ENCODE measurements at places on chromosomes 2 and 18. TPM values are rescaled to one million over a fixed set of nuclear protein-coding genes. Genes with fewer than 3 reads are reported as not detected.

HTRA2 gene
- polyA plus RNA-seq = 25.6 TPM

SATB2 gene
- 5.8 TPM for polyA plus RNA-seq

PLCL1 gene
- 1.6 TPM for polyA plus RNA-seq

COBLL1 gene
- 26.1 TPM for polyA plus RNA-seq

DLX2 gene
- polyA plus RNA-seq = 0.13 TPM

TMEM37 gene
- polyA plus RNA-seq = 7.2 TPM

GRCh38 chr2:52775674-52776073 lies 991.9 kb upstream of the CHAC2 start:
- no peak for DNase-seq
- no peak overlapping the region for H3K4me3 ChIP-seq
- no peak overlapping the region for H3K27ac ChIP-seq
- no peaks in the 10 kb centered on the region for H3K4me1 ChIP-seq
- no peaks in the 10 kb centered on the region for H3K27me3 ChIP-seq

- H3K27me3 ChIP-seq = no peaks in the 10 kb centered on the region
- H3K27ac ChIP-seq = no peak overlapping the region
- no peaks in the 10 kb centered on the region for H3K4me1 ChIP-seq
- no peak overlapping the region for H3K4me3 ChIP-seq
- DNase-seq = no peak
Measured at GRCh38 chr2:18395555-18395954, 164.9 kb downstream of the RDH14 start.

- peaks cover 5% of the 10 kb centered on the region for H3K4me1 ChIP-seq
- no peak overlapping the region for H3K4me3 ChIP-seq
- DNase-seq = no peak
- peaks cover 18% of the 10 kb centered on the region for H3K36me3 ChIP-seq
- no peaks in the 10 kb centered on the region for H3K27me3 ChIP-seq
Measured at GRCh38 chr2:229856413-229856812, 65.4 kb downstream of the TRIP12 start.

GRCh38 chr2:216596236-216596979 lies 36.8 kb upstream of the IGFBP2 start:
- H3K27ac ChIP-seq = peak overlapping the region; percentile 40
- no peaks in the 10 kb centered on the region for H3K27me3 ChIP-seq
- no peaks in the 10 kb centered on the region for H3K36me3 ChIP-seq

GRCh38 chr2:102826904-102827303 lies 65.1 kb downstream of the TMEM182 start:
- no peak for DNase-seq
- no peaks in the 10 kb centered on the region for H3K4me1 ChIP-seq
- H3K36me3 ChIP-seq = no peaks in the 10 kb centered on the region
- no peaks in the 10 kb centered on the region for H3K27me3 ChIP-seq
- no peak overlapping the region for H3K27ac ChIP-seq

DNA sequence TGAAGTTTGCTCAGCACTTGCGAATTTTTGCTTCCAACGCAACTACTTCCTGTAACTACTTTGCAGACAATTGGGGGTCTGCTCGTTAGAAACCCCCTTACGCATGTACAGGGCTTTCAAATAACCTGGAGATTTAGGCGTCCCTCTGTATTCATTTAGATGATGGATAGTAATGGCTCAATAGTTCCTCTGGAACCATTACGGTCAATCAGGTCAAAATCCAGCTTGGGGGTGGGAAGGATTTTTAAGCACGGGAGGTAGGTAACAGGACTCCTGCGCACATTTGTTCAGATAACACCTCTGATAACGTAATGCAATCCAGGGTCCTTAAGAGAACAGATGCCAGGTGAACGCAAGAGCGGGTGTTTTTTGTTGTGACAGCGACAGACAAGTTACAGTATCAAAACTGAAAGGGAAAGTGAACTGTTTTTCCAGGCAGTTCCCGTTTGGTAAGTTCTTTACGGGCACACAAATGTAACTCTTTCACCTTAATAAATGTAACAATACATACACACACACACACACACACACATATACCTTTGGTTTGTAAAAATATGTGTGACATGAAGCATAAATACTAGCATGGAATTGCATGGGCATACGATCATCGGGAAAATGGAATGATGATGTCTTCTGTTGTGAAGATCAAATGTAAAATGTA lies 3.8 kb upstream of the OSR1 start:
- H3K36me3 ChIP-seq = no peaks in the 10 kb centered on the region
- H3K27ac ChIP-seq = no peak overlapping the region
- DNase-seq = no peak

DNA sequence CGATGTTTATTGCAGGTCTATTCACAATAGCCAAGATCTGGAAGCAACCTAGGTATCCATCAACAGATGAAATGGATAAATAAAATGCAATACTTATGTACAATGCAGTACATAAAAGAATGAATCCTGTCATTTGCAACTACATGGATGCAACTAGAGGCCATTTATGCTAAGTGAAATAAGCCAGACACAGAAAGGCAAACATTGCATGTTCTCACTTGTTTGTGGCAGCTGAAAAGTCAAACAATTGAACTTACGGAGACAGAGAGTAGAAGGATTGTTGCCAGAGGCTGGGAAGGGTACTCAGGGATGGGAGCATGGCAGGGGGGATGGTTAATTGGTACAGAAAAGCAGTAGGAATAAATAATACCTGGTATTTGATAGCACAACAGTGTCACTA lies 563.9 kb downstream of the TMX3 start:
- no peak overlapping the region for H3K4me3 ChIP-seq
- H3K27me3 ChIP-seq = no peaks in the 10 kb centered on the region
- H3K27ac ChIP-seq = no peak overlapping the region
- H3K4me1 ChIP-seq = no peaks in the 10 kb centered on the region

DNA sequence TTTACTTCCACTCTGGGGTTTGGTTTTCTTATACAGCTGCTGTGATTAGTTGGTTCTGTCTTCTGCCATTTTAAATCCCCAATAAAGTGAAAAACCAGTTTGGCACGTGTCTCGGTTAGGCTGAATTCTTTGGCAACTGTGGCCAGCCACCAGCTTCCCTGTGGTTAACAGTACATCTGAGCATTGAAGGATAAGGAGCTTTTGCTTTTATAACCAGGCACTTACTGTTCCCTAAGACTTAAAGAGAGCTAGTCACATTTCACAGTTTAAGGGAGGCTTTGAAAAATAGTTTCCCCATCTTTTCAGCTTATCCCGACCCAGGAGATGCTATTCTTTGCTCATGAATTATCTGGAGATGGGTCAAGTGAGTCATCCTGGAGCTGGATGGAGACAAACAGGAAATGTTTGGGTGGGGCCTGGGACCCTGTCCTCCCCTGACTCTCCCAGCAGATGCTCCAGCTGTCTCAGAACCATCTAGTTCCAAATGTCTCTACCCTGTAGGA lies 57.3 kb upstream of the EML6 start:
- no peak overlapping the region for H3K4me3 ChIP-seq
- peak overlapping the region; percentile 80 for H3K27ac ChIP-seq
- DNase-seq = peak; percentile 49
- H3K36me3 ChIP-seq = no peaks in the 10 kb centered on the region

GRCh38 chr2:40095000-40095399 lies 315.9 kb upstream of the THUMPD2 start:
- H3K4me1 ChIP-seq = no peaks in the 10 kb centered on the region
- no peak overlapping the region for H3K4me3 ChIP-seq
- no peak overlapping the region for H3K27ac ChIP-seq
- no peaks in the 10 kb centered on the region for H3K36me3 ChIP-seq

- DNase-seq = peak; percentile 60
- peaks cover 14% of the 10 kb centered on the region for H3K4me1 ChIP-seq
- H3K4me3 ChIP-seq = no peak overlapping the region
- H3K27ac ChIP-seq = peak overlapping the region; percentile 7
- H3K36me3 ChIP-seq = no peaks in the 10 kb centered on the region
- no peaks in the 10 kb centered on the region for H3K27me3 ChIP-seq
Measured at GRCh38 chr18:58140387-58141325, 96.6 kb downstream of the NEDD4L start.

- peak; percentile 12 for DNase-seq
- H3K36me3 ChIP-seq = no peaks in the 10 kb centered on the region
- H3K27ac ChIP-seq = no peak overlapping the region
- H3K4me1 ChIP-seq = no peaks in the 10 kb centered on the region
Measured at GRCh38 chr18:13516855-13517254, 209.5 kb downstream of the FAM210A start.

All from adrenal gland (tissue), 19 donors.